Muscle of back (tissue), 13 donors: ENCODE measurements at places on chromosomes 7 and 10. TPM values are rescaled to one million over a fixed set of nuclear protein-coding genes. Genes with fewer than 3 reads are reported as not detected.

DNA sequence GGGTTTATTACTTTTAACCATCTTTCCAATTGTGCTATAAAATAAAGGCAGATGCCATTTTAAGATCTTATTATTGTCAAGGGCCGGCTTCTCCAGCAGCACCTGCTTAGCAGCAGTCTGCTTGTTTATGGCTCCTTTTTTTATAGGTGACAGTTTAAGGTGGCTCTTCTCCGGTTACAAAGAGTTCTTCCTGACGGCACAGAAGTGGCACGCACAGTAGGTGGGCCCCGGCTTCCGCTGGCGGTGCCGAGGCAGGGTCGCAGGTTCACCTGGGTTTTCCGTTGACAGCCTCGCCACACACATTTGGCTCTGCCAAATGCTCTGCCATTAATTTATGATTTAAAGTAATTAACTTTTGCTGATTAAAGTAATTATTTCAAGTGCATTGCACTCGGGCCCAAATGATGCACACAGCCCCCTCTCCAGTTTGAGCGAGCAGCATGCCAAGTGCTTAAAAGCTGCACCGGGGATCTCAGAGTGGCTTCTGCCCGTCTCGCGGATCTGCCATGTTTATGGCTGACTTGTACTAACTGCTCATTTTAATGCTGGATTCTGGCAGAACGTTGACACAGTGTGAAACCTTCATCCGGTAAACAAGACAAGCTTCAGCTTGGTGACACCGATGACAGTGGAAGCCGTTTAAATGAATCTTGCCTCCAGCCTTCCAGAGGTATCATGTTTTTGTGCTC, 355.1 kb upstream of the MKI67 start:
- no peak for DNase-seq

The OR9A2 gene
- not detected for polyA plus RNA-seq

DNA sequence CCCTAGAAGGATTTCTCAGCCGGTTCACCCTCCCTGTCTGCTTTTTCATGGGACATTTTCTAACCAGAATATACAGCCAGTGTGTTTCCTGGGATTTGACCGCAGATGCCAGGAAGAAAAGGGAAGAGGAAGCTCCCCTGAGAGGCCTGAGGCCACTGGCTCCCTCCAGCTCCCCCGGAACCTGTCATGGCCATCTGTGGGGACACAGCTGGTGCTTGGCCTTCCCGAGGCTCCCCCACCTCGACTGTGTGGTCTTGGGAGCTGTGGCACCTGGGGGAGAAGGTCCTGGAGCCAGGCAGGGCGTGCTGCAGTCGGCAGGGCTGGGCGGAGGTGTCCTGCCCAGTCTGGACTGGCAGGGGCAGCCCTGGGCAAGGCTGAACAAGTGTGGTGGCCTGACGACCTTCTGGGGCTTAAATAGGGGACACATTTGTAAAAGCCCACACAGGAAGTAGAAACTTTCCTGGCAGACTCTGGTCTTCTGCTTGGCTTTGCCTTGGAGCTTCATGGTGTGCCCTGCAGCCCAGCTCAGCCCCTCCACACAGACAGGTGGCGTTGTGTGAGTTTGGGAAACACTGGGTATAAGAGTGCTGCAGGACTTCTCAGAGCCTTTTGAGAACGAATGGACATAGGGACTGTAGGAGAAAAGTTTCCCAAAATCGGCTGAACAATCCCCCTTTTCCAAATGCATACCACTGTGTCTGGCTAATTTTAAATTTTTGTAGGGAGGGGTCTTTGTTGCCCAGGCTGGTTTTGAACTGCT, 6.8 kb downstream of the BRI3 start:
- DNase-seq: no peak

The PLCE1 gene
- 40.6 TPM for polyA plus RNA-seq

The PTF1A gene
- polyA plus RNA-seq: not detected

The CPA5 gene
- polyA plus RNA-seq: 1.8 TPM

- DNase-seq: no peak
These were observed 809 bp upstream of the OGA start for GRCh38 chr10:101818872-101819633.

The HOXA1 gene
- 0.95 TPM for polyA plus RNA-seq

The NEUROG3 gene
- polyA plus RNA-seq: not detected

DNA sequence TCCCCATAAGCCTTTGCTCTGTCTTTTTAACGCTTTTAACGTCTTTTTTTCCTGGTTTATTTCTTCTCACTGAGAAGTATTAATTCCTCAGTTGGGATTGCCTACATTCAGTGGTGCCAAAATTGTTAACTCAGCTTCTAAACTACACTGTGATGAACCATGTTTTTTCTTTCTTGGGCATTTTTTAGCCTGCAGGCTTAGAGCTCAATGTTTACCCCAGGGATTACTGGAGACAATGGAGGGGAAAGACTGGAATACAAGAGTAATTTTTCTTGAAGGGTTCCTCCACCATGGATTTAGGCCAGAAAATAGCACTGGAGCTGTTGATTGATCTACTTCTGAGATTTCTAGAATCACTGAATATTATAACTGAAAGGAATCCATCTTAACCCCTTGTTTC, 19.8 kb downstream of the STAMBPL1 start:
- DNase-seq: no peak

- no peak for DNase-seq
These were observed 16.7 kb upstream of the RSBN1L start for GRCh38 chr7:77679608-77680007.

DNA sequence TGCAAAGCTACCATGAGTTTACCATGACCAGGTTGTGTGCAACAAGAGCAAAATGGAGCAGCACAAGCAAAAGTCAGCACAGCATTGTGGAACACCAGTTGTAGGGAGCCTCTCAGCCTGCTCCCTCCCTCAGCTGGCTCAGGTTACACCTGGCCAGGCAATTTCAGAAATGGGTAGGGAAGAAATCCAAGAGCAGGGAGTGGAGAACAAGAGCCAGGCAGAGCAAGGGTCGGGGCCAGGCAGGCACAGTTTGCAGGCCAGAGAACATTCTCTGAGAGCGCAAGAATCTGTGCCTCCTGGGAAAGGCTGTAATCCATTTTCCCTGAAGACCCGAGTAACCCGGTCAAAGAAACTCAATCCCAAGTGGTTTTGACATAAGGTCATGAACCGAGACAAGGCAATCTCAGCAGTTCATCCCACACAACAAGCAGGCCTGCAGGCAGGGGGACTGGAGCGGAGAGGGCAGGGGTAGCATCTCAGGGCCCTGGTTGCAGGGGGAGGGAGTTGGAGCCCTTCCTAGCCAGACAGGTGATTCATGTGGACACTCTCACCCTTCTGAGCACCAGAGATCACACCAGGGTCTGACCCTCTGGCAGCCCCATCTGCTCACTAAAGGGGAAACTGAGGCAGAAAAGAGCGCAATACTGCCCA, 258.4 kb downstream of the PLXNA4 start:
- no peak for DNase-seq

- no peak for DNase-seq
These were observed 207.6 kb downstream of the PHTF2 start for GRCh38 chr7:78006063-78006755.

DNA sequence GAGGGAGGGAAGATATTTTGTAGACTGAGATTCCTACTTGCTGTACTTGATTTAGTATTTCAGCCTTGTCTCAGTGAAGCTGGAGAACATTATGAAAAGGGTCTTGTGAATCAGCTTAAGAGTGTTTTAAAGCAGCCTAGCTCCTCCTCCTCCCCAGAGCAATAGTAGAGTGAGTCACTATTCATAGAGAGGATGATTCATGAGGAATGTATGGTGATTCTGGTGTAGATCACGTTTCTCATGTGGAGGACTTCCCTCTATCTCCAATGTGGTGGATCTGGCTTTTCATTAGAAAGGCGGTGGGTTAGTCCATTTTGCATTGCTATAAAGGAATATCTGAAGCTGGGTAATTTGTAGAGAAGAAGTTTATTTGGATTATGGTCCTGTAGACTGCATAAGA, 340.1 kb upstream of the CHRM2 start:
- no peak for DNase-seq

DNA sequence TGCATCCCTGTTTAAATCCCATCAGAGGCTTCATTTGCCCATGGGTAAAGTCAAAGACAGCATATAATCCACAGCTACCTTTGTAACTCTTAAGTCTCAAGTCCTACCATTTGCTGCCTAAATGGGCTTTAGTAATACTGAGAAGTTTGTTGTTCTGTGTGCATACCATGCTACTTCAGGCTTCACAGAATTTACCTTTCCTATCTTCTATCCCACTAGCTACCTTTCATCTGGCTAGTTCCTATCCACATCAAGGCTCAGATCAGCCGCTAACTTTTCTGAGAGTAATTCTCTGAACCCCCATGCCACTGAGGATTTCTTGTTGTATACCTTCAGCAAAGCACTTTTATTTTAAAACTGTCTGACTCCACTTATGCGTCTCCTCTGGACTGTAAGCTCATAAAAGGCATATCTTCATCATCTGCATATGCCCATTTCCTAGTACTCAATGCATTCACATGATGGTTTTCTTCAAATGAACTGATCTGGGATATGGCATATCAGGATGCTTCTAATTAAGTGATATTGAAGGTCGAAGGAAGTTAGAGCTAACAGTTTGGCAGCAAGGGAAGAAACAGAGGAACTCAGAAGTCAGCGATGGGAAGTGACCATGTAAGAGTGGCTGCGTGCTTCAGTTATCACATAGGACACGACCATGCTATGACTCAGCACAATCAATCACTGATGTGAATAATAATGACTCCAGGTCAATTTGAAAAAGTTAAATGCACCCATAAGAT, 283.9 kb upstream of the DKK1 start:
- DNase-seq: no peak

The SCIN gene
- 0.40 TPM for polyA plus RNA-seq

DNA sequence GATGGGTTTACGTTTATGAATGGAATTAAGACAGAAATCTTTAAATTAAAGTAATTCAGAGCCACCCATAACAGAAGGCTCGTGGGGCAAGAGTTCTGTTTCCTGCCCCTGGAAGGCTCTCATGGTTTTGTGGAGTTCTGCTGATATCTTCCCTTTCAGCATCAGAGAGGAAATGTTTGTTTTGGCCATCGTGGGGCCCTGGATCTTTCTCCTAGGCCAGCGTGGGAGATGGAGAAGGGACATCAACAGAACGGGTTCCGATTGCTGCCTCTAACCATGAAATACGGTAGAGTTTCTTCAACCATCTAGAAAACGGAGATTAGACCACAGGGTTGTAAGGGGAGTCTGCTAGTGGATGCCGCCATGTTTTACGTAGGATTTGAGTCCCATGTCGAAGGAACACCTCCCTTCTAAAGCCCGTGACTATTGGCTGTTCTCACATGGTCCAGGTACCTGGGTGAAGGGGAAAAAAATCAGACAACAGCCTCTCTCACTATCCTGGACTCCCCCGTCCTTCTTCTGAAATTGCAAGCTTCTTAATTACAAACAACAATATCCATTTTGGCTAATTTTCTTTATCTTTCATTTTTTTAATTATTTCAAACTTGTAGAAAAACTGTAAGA, 169.1 kb upstream of the CELF2 start:
- no peak for DNase-seq

The GRIFIN gene
- polyA plus RNA-seq: not detected

- no peak for DNase-seq
These were observed 264.7 kb downstream of the BAMBI start for GRCh38 chr10:28942012-28942411.

DNA sequence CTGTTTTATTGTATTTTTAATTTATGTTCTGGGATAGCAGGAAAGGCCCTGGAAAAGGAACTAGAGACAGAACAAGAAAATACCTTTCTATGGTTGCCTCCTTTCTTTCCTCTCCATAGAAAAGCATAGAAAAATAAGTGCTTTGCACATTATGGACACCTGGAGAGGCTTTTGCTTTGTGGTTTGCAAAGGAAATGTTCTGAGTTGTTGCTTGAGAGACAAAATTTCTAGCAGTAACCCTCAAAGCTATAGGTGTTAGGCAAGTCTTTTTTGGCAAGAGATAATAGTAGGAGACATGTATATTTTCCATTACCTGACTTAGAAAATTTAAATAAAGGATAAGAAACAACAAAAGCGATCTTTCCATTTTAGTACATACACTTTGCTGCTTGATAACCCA, 378.6 kb upstream of the PRKCQ start:
- no peak for DNase-seq

The CNOT4 gene
- polyA plus RNA-seq: 25.5 TPM
